ENCODE measurements at places on chromosomes 7 and 10.

GRCh38 chr10:126479280-126479895 lies 91.1 kb upstream of the ADAM12 start:
- no peak for DNase-seq

DNA sequence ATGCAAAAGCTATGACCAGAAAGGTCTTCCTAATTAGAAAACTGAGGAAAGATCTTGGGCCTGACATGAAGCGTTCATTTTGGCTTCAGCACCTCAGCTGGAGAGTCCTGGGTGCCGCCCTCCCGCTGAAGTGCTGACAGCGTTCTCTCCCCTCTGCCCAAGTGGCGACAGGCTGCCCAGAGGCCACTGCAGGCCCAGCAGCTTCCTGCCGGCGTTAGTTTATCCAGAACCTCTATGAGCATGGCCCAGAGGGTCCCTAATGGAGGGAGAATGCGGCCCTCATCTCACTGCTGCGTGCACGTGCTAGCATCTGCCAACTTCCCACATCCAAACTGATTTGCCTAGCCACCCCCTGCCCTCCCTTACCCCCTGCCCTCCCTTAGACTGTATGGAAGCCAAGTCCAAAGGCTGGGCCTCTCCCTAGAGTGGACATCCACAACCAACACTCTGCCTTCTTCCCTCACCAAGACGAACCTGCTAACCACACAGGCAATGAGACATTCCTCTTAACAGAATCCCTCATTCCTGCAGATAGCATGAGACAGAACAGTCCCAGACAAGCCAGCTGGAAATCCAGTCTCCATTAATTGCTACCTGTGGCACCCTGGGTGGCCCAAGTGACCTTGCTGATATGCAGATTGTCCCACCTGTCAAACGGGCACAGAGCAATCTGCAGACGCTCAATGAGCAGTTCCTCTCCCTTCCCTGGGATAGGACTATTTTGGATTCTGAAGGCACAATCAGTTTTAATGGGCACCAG lies 108.4 kb downstream of the C10orf90 start:
- DNase-seq: no peak

DNA sequence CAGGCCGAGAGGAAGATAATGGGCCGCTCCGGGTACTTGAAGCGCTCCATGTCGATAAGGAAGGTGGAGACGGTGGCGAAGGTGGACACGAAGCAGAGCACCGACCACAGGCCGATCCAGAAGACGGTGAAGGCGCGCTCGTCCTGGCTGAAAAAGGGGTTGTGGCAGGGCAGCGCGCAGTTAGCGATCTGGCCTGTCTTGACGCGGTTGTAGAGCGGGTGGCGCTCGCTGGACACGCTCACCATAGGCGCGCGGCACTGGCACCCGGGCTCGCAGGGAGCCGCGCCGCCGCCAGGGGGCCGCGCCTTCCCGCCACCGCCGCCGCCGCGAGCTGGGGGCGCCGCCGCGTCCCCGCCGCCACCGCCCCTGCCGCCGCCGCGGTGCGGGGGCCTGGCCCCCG lies 1.6 kb downstream of the FZD8 start:
- peak; percentile 18 for DNase-seq

DNA sequence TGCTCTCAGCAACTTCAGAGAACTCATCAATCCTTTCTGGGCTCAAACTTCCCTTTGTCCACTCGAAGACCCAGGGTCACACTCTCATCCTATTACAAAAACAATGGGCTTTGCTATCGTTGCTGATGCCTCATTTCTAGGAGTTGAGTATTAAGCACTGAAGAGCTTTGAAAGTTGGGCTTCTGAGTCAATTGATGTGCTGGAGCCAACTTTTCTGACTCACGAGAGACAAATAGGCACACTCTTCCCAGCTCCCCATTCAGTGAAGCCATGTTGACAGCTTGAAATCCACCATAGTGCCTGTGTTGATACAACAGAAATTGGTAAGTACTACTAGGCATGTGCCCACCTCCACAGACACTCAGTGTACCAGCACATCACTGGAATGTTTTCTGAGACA lies 97.5 kb upstream of the PRSS58 start:
- DNase-seq: no peak

- DNase-seq: peak; percentile 84
These were observed 75.7 kb downstream of the SEMA3C start for GRCh38 chr7:80843018-80843677.

DNA sequence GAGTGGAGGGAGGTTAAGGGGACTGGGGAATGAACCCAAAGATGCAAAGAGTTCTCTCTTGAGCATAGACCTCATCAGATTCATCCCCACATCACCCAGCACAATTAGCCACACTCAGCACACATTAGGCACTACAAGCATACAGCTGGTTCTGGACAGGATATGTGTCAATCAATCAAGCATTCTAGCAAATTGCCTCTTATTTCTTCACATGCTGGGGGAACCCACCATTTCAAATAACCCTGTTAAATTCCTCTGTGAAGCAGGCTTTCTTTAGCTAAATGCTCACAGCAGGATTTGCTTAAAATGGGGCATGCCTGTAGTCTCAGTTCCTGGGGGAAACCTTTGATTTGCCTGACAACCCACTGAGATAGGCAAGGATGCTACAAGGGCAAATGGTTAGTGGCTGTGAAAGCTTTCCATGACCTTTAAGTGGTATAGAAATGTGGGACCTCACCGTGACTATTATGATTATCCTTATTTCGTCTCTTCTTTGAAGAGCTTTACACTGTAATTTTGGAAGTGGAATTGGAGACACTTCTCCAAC lies 193.4 kb upstream of the ZMIZ1 start:
- DNase-seq: no peak

GRCh38 chr7:135811506-135811905 lies 62.9 kb upstream of the FAM180A start:
- no peak for DNase-seq

- no peak for DNase-seq
These were observed 24.0 kb downstream of the COBL start for GRCh38 chr7:51292596-51292995.

GRCh38 chr7:157903710-157904109 lies 566.9 kb downstream of the DNAJB6 start:
- DNase-seq: no peak
